ENCODE measurements at places on chromosomes 6 and 20.

- no peak for DNase-seq
Observed at GRCh38 chr6:36113703-36114102, 16.6 kb upstream of the MAPK13 start.

DNA sequence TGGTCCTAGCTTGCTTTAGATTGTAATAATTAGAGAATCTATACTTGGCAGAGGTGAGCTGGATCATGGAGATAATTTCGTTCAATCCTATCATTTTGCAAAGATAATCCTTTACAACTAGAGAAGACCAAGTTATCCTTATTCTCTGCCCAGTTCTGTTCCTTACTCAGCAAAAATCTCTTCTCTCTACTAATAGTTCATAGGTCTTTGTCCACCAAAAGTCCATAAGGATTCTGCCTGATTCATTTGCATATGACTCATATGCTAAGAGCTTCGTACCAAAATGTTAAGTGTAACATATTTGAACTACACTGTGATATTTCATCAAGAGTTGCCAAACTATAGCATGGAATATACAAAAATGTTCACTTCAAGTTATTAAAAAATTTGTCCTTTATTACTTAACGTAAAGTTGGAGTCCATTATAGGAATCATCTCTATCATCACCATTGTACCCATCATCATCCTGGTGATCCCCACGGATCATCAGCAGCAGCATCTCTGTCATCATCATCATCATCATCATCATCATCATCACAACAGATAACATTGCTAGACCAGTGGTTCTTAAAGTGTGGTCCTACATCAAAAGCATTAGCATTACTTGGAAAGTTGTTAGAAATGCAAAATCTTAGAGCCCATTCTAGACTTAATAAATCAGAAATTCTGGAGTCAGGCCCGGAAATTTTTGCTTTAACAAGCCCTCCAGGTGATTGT, 463.0 kb downstream of the DHX35 start:
- no peak for DNase-seq

- no peak for DNase-seq
Observed at GRCh38 chr6:35473075-35473849, 5.1 kb downstream of the RPL10A start.

- DNase-seq = no peak
Observed at GRCh38 chr6:160261991-160262680, 3.5 kb upstream of the SLC22A2 start.

DNA sequence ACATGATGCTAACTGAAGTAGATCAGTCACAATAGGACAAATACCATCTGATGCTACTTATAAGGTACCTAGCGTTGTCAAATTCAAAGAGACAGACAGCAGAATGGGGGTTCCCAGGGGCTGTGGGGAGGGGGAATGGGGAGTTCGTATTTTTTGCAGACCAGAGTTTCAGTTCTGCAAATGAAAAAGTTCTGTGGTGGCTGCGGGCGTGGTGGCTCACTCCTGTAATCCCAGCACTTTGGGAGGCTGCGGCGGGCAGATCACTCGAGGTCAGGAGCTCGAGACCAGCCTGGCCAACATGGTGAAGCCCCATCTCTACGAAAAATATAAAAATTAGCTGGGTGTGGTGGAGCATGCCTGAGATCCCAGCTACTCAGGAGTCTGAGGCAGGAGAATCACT, 68.1 kb downstream of the SLC22A23 start:
- DNase-seq = no peak

- no peak for DNase-seq
Observed at GRCh38 chr6:128598571-128598970, 78.2 kb upstream of the PTPRK start.

GRCh38 chr6:28811873-28812272, 111.9 kb downstream of the TRIM27 start:
- DNase-seq = no peak

GRCh38 chr20:44406572-44407137, 51.2 kb downstream of the HNF4A start:
- DNase-seq = no peak

DNA sequence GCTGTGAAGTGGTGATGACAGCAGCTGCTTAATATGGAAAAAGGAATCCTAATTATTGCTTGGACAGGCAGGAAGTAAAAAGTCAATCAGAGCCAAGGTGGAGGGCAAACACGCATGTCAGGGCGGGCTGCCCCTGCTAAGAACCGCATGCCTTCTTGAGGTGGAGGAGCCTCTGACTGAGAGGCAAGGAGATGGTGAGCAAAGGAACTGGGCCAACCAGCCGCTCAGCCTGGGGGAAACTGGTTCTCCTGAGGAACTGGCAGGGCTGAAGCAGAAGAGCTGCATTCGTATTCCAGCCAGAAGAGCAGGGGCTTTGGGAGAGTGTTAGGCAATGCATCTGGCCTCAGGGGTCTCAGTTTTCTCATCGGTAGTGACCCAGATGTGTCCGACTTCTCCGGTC, 13.1 kb upstream of the MLN start:
- DNase-seq = peak; percentile 33

- peak; percentile 93 for DNase-seq
Observed at GRCh38 chr6:36441307-36441894, 1.3 kb downstream of the PXT1 start.

GRCh38 chr6:21873562-21873961, 280.0 kb downstream of the SOX4 start:
- peak; percentile 85 for DNase-seq

Measured in lung (tissue), 17 donors.